ENCODE measurements at places on chromosomes 12 and 14.

GRCh38 chr14:105974902-105975301 lies 448.5 kb downstream of the TMEM121 start:
- DNase-seq: no peak

- no peak for DNase-seq
Observed at GRCh38 chr14:54715239-54715638, 148.3 kb downstream of the SAMD4A start.

GRCh38 chr12:104303538-104304151 lies at the start of gene EID3:
TSS of gene EID3 (plus strand) at chr12:104303739. CDS start at chr12:104303935, 196 bp downstream.
- DNase-seq: no peak

DNA sequence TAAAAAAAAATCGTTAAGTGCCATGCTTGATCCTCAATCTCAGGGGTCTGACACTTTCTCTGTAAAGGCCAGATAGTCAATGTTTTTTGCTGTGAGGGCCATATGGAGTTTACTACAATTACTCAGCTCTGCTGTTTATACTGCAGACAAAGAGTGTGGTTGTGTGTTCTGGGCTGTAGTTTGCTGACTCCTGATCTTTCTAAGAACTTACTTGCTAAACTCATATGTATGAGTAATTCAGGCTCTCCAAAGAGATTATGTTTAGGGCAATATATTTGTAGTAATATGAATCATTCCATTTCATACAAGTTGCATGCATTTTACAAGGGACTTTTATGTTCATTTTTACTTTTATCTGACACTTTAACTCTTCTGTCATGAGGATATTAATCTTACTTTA lies 188.2 kb downstream of the TMTC2 start:
- peak; percentile 73 for DNase-seq

- DNase-seq: no peak
Observed at GRCh38 chr12:86799616-86800015, 543.4 kb upstream of the MGAT4C start.

GRCh38 chr12:12964255-12964654 lies 12.3 kb upstream of the GPRC5D start:
- DNase-seq: no peak

GRCh38 chr14:70472253-70473159 lies 20.5 kb downstream of the ADAM21 start:
- no peak for DNase-seq

DNA sequence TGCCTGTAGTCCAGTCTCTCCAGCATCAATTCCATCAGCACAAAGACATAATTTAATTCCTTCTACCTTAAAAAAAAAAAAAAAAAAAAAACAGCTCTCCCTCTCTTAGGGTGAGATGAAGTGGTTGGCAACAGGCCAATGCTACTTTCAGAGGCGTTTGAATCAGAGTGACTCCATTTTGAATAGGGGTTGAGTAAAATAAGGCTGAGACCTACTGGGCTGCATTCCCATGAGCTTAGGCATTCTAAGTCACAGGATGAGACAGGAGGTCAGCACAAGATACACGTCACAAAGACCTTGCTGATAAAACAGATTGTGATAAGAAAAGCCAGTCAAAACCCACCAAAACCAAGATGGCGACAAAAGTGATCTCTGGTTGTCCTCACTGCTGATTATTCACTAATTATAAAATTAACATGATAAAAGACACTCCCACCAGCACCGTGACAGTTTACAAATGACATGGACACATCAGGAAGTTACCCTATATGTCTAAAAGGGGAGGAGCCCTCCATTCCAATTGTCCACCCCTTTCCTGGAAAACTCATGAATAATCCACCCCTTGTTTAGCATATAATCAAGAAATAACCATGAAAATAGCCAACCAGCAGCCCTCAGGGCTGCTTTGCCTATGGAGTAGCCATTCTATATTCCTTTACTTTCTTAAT lies 6.9 kb upstream of the TCL1B start:
- DNase-seq: no peak

GRCh38 chr12:114240288-114240687 lies 165.7 kb downstream of the TBX5 start:
- no peak for DNase-seq

GRCh38 chr14:85301506-85301905 lies 228.4 kb upstream of the FLRT2 start:
- no peak for DNase-seq

DNA sequence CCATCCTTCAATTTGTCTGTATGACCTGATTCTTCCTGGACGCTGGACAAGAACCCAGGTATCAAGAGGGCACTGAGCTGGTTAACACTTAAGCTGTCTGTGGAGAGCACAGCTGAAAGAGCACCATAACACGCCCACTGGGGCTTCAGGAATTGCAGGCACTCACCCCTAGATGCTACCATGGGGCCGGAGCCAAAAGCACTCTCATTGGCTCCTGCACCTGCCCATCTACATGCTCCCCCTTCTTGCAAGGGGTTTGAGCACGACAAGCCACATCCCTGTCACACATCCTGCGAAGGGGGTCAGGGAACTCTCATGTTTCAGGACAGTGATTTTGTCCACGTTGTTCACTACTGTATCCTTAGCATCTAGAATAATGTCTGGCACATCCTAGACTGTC lies 35.1 kb upstream of the TBC1D15 start:
- no peak for DNase-seq

DNA sequence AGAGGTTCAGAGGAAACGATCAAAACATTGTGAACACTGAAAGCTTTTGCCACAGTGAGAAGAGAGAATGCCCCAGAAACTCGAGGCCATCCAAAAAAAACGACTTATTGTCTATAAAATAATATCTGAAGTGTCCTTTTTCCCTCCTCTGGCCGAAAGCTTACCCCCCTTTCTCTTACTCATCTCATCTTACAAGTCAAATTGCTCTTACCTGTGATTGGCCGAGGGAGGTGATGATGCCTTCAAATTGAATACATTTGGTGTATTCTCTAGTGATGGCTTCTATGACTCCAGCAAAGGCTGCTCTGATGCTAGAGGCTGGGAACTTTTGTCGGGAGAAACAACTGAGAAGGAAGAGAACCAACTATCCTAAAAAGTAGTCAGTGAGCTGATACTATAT lies 90.7 kb downstream of the PTCSC3 start:
- no peak for DNase-seq

DNA sequence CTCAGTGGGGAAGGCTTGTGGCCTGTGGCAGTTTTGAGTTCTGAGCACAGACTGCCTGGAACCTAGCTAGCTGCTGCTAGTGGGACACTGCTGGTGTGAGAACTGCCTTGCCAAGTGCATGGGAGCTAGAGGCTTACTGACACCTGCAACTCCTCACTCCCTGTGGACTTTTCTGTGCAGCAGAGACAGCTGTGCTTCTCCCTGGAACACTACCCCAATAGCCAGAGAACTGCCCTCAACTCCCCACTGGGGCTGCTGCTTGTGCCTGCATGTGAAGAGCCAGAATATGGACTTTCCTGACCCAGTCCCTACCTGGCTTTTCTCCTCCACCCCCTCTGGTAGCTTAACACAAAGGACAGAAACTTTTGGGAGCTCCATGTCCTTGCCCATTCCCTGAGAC lies 222.6 kb downstream of the ADGRD1 start:
- no peak for DNase-seq

GRCh38 chr12:45743247-45743646 lies 13.7 kb downstream of the ARID2 start:
- DNase-seq: no peak

DNA sequence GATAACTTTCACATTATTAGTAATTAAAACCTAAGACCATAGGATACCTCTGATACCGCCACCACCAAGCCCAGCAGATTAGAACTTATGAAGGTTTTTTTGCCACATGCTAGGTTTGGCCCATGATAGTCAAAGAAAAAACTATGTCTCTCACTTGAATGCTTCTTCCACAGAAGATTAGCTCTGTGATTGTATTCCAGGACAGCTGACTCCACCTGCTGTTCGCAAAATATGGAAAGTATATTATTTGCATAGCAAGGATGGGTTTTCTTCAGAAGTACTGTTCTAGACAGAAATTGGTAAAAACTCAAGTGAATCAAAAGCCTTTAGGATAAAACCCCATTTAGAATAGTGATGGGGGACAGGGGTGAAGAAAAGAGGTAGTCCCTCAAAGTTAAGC lies 42.2 kb downstream of the PPFIBP1 start:
- no peak for DNase-seq

GRCh38 chr14:39265033-39265432 lies 31.3 kb downstream of the MIA2 start:
- DNase-seq: no peak

- DNase-seq: no peak
Observed at GRCh38 chr12:101038289-101038871, 171.7 kb downstream of the SLC5A8 start.

DNA sequence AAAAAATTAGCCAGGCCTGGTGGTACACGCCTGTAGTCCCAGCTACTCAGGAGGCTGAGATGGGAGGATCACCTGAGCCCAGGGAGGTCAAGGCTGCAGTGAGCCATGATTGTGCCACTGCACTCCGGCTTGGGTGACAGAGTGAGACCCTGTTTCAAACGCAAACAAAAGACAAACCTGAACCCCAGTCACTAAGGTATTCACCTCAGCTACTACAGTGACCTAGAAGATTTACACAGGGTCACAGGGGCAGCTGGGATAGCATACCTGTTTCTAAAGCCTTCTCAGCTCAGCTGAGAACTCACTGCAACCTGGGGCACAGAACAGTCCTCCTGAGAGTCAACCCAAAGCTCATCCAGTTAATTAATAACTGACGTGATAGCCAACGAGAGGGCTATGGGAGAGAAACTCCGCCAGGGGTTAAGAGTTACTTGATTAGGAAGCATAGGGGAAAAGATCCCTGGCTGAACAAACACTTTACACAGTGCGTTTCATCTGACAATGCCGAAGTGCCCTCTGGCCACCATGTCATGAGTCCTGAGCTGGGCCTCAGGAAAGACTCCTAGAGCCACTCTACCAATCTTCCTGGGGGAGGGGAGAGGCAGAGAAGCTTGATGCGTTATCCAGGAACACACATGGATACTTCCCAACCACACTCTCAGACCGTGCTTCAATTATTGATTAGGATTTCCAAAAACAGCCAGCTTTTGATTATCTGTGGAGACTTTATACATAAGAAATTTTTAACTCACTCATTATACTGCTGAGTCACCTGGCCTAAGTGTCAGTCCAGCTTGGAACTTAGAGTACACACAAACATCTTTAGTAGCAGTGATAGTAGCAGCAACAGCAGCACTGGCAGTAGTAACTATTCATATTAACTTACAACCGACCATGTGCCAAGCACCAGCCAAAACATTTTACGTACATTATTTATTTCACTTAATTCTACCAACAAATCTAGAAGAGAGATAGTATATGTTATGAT lies 48.2 kb downstream of the FOXN3 start:
- no peak for DNase-seq

DNA sequence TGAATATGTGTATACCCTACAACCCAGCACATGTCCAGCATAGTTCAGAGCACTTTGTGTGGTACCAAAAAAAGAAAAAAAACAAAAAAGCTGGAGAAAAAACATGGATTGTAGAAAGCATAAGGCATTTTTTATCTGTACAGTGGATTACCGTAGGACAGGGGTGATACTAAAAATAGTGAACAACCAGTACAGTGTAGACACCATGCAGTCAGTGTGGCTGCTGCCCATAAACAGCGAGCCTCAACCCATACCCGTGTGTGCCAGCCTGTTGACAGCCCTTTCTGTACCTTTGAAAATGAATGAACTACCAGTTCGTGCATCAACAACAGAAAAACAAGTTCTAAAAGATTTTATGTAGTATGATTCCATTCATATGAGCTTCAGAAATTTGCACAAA lies 25.1 kb downstream of the RASSF8 start:
- no peak for DNase-seq
